GM12878 (cell line): ENCODE measurements at places on chromosomes 12 and 14. TPM values are rescaled to one million over a fixed set of nuclear protein-coding genes. Genes with fewer than 3 reads are reported as not detected.

GRCh38 chr12:60494244-60494643, 898.4 kb downstream of the SLC16A7 start:
- H3K4me3 ChIP-seq = no peak overlapping the region
- no peaks in the 10 kb centered on the region for H3K27me3 ChIP-seq
- no peak for DNase-seq
- H3K27ac ChIP-seq = no peak overlapping the region

DNA sequence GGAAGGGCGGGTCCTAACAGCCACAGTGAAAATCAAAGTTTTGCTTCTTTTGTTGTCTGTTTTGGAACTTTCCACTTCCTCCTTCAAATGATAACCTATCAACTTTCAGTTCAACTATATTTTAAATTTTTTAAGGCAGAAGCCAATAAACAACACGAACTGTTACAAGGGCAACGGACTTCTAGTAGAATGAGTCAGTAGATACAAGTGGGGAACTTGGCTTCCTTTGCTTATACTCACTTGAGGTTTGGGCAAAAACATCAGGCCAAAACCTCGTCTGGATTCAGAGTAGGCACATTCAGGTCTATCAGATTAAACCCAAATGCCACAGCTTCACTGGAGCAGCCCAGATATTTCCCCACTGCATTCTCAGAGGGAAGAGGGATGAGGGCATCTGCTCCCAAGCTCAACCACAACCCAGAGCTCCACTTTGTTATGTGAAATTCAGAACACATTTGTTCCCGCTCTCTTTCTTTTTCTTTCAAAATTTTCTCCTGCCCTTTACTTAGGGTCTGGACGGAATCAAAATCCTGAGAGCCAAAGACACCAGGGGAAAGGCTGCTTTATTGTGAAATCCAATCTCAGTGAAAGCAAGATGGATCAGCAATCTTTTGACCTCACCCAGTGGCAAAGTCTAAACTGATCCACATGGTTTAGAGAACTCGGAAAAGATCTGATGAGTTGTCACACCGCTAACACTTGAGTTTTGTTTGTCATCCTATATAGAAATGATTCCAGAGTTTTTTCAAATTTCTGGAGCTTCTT, 152.5 kb upstream of the BTG1 start:
- H3K36me3 ChIP-seq = no peaks in the 10 kb centered on the region
- H3K4me3 ChIP-seq = no peak overlapping the region
- H3K4me1 ChIP-seq = no peaks in the 10 kb centered on the region; the same call in 1 of the 2 replicates
- no peaks in the 10 kb centered on the region for H3K27me3 ChIP-seq
- no peak for DNase-seq

- no peak overlapping the region for H3K4me3 ChIP-seq
- no peaks in the 10 kb centered on the region for H3K36me3 ChIP-seq
- H3K4me1 ChIP-seq = no peaks in the 10 kb centered on the region
Observed at GRCh38 chr14:34642595-34642994, 12.6 kb upstream of the SNX6 start.

DNA sequence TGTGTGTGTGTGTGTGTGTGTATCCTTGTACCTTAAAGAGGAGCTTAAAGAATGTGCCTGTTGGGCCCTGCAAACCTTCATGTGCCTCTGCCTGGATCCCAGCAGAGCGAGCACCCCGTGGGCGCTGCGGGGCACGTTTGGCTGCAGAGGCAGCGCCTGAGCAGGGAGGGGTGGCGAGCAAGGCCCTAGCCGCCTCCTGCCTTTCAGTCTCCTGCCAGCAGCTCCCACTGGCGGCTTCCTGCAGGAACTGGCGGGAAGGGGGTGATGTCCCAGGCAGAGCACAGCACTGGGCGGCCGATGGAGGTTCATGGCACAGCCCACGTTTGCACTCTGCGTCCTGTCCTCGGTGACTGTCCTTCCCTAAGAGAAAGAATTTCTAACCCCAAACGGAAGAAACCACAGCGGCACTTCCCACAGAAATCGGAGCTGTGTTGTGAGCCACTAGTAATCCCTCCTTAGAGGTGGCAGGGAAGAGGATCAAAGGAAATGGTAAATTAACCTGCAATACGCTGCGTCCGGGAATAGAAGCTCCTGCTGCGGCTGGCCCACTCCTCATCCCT, 19.8 kb downstream of the ZBTB42 start:
- no peaks in the 10 kb centered on the region for H3K27me3 ChIP-seq
- H3K27ac ChIP-seq = no peak overlapping the region

- no peak for DNase-seq
- no peaks in the 10 kb centered on the region; the same call in 1 of the 2 replicates for H3K27me3 ChIP-seq
- no peak overlapping the region for H3K27ac ChIP-seq
- no peaks in the 10 kb centered on the region for H3K36me3 ChIP-seq
Observed at GRCh38 chr12:54701940-54702592, 53.9 kb upstream of the DCD start.

DNA sequence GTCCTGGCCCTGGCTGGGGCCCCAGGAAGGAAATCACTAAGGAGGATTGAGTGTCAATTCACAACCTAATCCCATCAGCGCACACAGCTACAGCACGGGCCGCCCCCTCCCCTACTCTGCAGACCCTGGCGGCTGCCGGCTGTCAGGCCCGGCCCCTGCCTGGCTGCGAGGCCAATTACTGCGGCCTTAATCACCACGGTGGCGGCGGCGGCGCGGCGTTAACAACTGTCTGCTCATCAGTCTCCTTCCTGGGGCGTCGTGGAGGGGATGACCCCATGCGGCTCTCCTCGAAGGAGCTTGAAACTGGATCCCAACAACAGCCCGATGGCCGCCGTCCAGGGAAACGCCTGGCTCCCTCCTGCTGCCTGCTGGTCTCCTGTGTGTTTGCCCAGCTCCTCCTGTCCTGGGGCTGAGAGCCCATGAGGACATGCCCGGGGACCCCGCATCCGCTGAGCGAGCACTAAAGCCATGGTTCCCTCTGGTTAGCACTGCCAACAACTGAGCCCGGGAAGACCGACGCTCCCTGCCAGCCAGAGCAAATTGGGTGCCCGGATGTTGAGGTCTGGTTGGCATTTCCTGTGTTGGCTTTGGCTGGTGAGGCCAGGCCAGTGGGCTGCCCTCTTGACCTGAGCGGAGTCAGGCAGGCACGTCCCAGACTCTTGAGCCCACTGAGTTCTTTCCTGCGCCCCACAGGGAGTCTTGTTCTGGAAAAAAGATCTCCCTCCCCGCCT, 21.8 kb upstream of the EIF2B2 start:
- no peak for DNase-seq
- H3K4me1 ChIP-seq = peaks cover 5% of the 10 kb centered on the region; the same call in 1 of the 2 replicates
- no peak overlapping the region for H3K27ac ChIP-seq
- no peak overlapping the region for H3K4me3 ChIP-seq
- H3K36me3 ChIP-seq = no peaks in the 10 kb centered on the region
- H3K27me3 ChIP-seq = no peaks in the 10 kb centered on the region; the same call in 1 of the 2 replicates

GRCh38 chr14:50826681-50827080, 4.3 kb downstream of the NIN start:
- H3K4me1 ChIP-seq = peaks cover 21% of the 10 kb centered on the region
- DNase-seq = no peak
- H3K27me3 ChIP-seq = no peaks in the 10 kb centered on the region
- peak overlapping the region; percentile 74; the same call in 1 of the 2 replicates for H3K4me3 ChIP-seq

DNA sequence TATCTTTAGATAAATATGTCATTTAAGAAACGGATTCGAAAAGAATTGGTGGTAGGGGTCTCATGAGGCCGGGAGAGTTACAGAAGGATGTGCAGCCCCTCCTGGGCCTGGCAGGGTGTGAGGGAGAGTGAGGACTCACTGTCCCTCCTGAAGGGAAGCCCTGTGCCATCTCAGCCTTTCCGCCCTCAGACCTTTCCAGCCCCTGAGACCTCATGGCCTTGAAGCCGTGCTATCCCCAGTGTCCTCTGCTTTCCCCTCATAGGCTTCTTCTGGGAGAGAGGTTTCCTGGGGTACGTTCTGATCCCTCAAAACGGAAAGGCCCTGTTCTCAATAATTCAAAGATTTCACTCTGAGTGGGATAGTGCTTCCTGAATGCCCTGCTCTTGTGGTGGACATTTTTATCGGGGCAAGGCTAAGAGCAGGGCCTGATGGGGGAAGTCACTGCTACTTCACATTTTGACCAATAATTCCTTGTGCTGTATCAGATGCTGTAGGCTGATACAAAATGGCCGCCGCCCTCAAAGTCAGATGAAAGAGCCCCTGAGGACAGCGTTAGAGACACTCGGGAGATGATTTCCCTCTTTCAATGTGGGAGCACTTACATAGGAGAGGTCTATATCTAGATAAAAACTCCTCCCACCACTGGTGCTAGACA, 1.3 kb downstream of the CD4 start:
- H3K27me3 ChIP-seq = no peaks in the 10 kb centered on the region
- no peak for DNase-seq
- H3K27ac ChIP-seq = no peak overlapping the region
- no peaks in the 10 kb centered on the region for H3K36me3 ChIP-seq

The NRL gene
- total RNA-seq = 2.2 and 2.5 TPM in 2 replicates

DNA sequence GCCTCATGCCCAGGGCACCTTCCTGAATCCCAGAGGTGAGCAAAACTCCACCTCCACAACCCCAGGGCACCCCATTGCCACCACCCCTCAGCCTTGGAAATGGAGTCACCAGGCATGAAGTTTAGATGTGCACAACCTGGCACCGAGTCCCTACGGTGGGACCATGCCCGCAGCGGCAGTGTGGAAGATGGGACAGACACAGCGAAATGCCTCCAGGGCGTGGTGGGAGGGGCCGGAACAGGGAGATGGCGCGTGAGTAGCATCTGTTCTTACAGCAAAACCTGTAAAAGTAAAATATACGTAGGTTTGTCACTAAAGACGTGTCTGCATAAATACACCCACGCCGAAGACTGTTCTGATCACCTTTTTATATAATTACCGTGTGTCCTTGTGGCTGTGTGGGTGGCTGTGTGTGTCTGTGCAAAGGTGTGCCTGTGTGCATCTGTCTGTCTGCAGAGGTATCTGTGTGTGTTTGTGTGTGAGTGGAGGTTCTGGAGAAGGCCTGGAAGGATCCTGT, 17.4 kb upstream of the DEGS2 start:
- no peak overlapping the region for H3K27ac ChIP-seq
- no peak for DNase-seq
- H3K27me3 ChIP-seq = peaks cover 7% of the 10 kb centered on the region
- H3K4me3 ChIP-seq = no peak overlapping the region
- no peaks in the 10 kb centered on the region for H3K4me1 ChIP-seq
- no peaks in the 10 kb centered on the region for H3K36me3 ChIP-seq

DNA sequence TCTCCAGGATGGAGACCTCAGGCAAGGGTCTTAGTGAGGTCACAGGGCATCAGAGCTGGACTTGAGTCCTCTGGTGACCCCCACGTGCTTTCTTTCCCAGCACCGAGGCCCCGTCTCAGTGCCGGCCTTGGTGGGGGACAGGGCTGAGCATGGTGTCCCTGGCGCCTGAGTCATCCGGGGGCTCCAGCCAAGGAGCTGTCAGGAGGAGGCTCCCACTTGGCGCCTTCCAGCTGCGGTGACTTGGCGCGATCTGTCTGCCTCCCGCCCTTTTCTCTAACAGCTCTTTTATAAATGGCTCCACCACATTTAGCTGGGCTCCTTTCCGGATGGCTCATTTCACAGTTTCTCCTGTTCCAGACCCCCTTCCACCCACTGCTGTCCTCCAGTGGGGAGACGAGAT, 60.4 kb downstream of the PRMT8 start:
- H3K4me3 ChIP-seq = no peak overlapping the region
- no peak for DNase-seq
- no peaks in the 10 kb centered on the region for H3K4me1 ChIP-seq
- H3K36me3 ChIP-seq = no peaks in the 10 kb centered on the region

- no peak overlapping the region for H3K27ac ChIP-seq
- no peaks in the 10 kb centered on the region for H3K27me3 ChIP-seq
- no peak overlapping the region for H3K4me3 ChIP-seq
Observed at GRCh38 chr14:65164825-65165135, 62.5 kb upstream of the MAX start.

The RND1 gene
- 3.8 and 4.2 TPM in 2 replicates for total RNA-seq

- H3K27ac ChIP-seq = no peak overlapping the region
- H3K27me3 ChIP-seq = no peaks in the 10 kb centered on the region; the same call in none of the 2 replicates
- DNase-seq = no peak
- H3K36me3 ChIP-seq = no peaks in the 10 kb centered on the region
- no peaks in the 10 kb centered on the region for H3K4me1 ChIP-seq
- H3K4me3 ChIP-seq = no peak overlapping the region
Observed at GRCh38 chr12:125330645-125331341, 265.6 kb downstream of the AACS start.

The DEGS2 gene
- total RNA-seq = 1.8 and 2.5 TPM in 2 replicates

DNA sequence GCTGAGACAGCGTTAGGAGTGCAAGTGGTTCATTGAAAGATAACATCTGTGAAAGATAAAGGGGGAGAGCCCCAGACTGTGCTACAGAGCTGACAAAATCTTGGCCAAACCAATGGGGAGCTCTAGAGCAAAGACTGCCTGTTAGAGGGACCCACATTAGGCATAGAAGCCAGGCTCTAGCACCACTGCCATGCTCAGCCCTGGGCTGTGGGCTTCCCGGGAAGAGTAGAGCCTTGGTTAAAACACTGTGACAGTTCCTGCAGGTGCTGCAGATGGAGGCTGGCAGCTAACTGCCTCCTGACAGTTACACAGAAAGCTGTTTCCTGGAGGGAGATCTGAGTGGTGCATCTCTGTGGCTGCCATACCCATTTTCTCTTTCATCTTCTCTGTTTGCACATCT, 23.0 kb downstream of the TSHR start:
- no peak for DNase-seq
- no peak overlapping the region for H3K4me3 ChIP-seq
- H3K27ac ChIP-seq = no peak overlapping the region
- H3K4me1 ChIP-seq = no peaks in the 10 kb centered on the region
- no peaks in the 10 kb centered on the region for H3K36me3 ChIP-seq

The AICDA gene
- 11.5 and 12.7 TPM in 2 replicates for total RNA-seq

The B4GALNT1 gene
- 0.08 and 0.38 TPM in 2 replicates for total RNA-seq

GRCh38 chr14:69708586-69709560, 58.1 kb upstream of the SRSF5 start:
- peaks cover 63% of the 10 kb centered on the region for H3K36me3 ChIP-seq
- DNase-seq = no peak
- H3K4me3 ChIP-seq = no peak overlapping the region
- no peak overlapping the region for H3K27ac ChIP-seq
- no peaks in the 10 kb centered on the region for H3K27me3 ChIP-seq
- H3K4me1 ChIP-seq = peaks cover 8% of the 10 kb centered on the region

The TTC6 gene
- total RNA-seq = not detected in 2 replicates

The PLEKHH1 gene
- total RNA-seq = 0.95 and 1.4 TPM in 2 replicates

GRCh38 chr12:108966378-108967151, 54.3 kb downstream of the SVOP start:
- no peak for DNase-seq
- no peak overlapping the region for H3K4me3 ChIP-seq
- H3K27ac ChIP-seq = no peak overlapping the region
- H3K27me3 ChIP-seq = no peaks in the 10 kb centered on the region
- no peaks in the 10 kb centered on the region for H3K4me1 ChIP-seq

- no peak for DNase-seq
- no peaks in the 10 kb centered on the region for H3K27me3 ChIP-seq
- H3K4me3 ChIP-seq = no peak overlapping the region
- H3K4me1 ChIP-seq = no peaks in the 10 kb centered on the region
- no peak overlapping the region for H3K27ac ChIP-seq
Observed at GRCh38 chr12:114823724-114824123, 139.7 kb upstream of the TBX3 start.

The MYF6 gene
- not detected in 2 replicates for total RNA-seq
